ENCODE measurements at places on chromosomes 12 and 14.

DNA sequence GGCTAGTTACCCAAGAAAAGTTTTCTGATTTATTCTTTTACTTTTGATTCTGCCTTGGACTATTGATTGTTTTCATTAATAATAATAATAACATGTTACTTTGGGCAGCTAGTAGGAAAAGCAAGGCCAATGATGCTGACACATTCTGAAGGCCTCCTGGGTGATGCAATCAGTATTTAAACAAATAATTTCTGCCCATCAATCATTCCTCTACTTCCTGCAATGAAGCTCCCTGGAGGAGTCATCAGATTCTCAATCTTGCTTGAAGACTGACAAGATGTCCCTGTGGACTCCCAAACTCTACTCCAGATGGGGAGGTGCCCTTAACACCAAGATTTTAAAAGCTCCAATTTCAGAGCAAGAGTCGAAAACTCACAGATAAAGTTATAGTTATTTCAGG is at the start of gene SPX:
SPX (plus strand) TSS at position 244 of the 400 bp plus-strand sequence. CDS start 177 bp downstream, outside the sequence.
- DNase-seq = no peak

- no peak for DNase-seq
Measured at GRCh38 chr12:87612996-87613395, 416.2 kb downstream of the C12orf50 start.

DNA sequence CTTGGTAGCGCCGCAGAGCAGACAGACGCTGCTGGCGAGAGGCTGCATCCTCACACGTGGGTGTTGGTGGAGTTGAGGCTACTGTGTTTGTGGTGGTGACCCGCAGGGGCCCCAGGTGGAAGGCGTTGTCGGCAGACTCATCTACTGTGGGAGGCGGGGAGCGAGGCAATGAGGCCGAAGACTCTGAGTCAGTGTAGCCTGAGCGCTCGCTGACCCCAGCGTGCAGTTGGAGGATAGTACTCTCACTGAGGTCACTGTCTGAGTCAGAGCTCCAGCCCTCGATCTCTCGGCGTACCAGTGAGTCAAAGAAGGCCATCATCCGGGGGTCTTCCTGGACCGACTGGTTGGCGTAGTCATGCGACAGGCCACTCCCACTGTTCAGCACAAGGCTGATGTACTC is 76.0 kb upstream of the ACTN1 start:
- DNase-seq = no peak

GRCh38 chr12:48946205-48946604 is 11.1 kb downstream of the ARF3 start:
- DNase-seq = no peak

DNA sequence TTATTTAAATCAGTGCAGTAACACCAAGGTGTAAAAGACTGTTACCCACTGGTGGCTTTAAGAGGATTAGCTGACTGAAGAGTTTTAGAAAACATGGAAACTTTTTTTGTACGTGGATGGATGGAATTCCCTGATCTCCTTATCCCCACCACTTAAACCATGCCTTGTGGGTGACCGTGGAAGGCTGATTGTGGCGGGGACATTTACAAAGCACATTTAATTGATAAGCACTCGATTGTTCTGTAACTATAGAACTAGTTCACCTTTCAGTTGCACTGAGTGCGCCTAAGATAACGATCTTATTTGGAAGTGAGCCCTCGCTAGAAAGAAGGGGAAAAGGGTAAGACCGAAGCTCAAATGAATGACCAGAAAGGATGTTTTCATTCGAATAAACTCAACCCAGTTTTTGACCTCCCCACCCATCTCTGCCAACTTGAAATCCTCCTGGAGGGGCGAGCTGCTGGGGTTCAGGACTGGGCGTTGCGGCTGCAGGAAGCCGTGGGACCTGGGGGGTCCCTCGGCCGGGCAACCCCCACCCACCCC is 688 bp upstream of the RASSF3 start:
- DNase-seq = no peak

DNA sequence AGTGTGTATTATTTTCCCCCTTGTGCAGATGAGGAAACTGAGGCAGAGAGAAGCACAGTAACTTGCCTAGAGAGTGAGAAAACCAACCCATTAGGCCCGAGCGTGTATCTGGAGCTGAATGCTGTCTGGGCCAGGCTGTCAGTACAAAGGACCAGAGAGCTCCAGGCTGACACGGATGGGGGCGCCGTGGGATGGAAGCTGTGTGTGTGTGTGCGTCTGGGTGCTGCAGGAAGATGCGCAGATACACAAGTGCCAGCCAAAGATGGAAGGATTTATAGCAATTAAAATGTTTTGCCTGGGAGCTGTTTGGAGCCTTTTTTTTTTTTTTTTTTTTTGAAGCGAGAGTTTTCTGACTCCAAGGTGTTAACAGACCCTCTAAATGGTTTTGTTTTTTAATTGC is 53.7 kb upstream of the GPATCH2L start:
- DNase-seq = no peak
